ENCODE measurements at places on chromosomes 3 and 15.

GRCh38 chr3:105594219-105594618 lies 227.5 kb downstream of the ALCAM start:
- no peak for DNase-seq

DNA sequence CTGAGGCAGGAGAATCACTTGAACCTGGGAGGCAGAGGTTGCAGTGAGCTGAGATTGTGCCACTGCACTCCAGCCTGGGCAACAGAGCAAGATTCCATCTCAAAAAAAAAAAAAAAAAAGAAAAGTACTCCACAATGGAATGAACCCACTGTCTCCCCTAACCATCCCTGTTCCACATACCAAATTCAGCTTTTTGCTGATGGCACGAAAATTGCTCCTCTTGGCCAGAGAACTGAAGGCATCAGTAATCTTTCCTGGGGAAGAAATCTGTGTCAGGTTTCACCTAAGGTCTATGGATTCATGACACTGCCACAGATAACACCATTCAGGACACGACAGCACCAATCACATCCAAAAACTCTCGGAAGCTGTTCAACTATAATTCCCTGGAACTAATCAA lies 6.9 kb upstream of the PRC1 start:
- no peak for DNase-seq

GRCh38 chr15:51751697-51752683 lies 593 bp downstream of the TMOD2 start:
- DNase-seq: peak; percentile 61

DNA sequence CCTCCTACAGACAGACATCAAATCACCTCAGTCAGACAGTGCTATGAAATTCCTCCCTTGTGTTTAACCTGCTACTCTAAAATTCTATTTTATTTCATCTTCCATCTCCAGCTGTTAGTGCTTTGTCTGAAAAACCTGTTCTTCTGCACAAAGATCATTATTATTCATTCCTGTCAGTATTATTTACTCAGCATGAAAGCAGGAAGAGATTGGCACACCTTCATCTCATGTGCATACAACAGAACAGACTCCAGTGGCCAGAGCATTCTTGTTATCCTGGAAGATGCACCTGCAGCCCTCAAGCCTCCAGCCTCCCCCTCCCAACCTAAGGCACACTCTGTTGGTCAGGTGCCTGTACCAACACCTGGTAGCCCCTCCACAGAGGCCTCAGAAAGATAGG lies 1.8 kb upstream of the ROPN1B start:
- DNase-seq: no peak

DNA sequence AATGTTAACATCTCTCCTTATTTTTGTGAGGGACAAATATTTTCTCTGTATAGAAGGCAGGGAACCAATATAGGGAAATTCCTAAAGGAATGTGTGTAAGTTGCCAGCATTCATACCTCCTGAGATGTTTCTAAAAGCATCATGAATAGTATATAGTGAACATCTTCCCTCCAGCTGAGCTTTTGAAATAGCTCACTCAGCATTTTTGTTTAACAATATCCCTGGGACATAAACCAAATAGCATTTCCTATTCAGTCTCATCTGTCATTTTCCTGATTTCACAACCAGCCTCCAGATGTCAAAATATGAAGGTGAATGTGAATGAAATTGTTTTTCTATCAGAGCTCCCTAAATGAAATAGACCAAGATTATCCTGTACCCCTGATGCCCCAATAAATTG lies 137.2 kb downstream of the PPM1L start:
- DNase-seq: no peak
